ENCODE measurements at places on chromosomes 2 and 18. TPM values are rescaled to one million over a fixed set of nuclear protein-coding genes. Genes with fewer than 3 reads are reported as not detected.

The PDE1A gene
- total RNA-seq, result not detected

- no peak for DNase-seq
- H3K4me1 ChIP-seq, result peaks cover 4% of the 10 kb centered on the region
- H3K4me3 ChIP-seq, result no peak overlapping the region
- H3K27ac ChIP-seq, result no peak overlapping the region
- H3K36me3 ChIP-seq, result no peaks in the 10 kb centered on the region
- H3K27me3 ChIP-seq, result peaks cover 7% of the 10 kb centered on the region
Measured at GRCh38 chr18:47997338-47997780, 66.9 kb upstream of the SMAD2 start.

The TFPI gene
- total RNA-seq, result 4.8 TPM

DNA sequence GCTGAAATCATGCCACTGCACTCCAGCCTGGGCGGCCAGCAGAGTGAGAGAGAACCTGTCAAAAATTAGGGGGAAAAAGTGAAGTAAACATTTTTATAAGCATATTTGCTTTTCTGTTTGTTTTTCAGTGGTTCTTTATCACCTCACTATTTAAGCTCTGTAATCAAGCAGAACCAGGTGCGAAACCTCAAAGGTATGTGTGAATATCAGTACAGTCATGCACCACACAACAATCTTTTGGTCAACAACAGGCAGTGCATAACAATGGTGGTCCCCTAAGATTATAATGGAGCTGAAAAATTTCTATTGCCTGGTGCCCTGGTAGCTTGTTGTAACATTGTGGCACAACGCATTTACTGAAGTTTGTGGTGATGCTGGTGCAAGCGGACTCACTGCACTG lies 167.4 kb upstream of the STON1 start:
- H3K27me3 ChIP-seq, result no peaks in the 10 kb centered on the region
- no peak overlapping the region for H3K4me3 ChIP-seq
- no peak overlapping the region for H3K27ac ChIP-seq
- no peak for DNase-seq
- H3K36me3 ChIP-seq, result no peaks in the 10 kb centered on the region

- no peak overlapping the region for H3K27ac ChIP-seq
- H3K36me3 ChIP-seq, result no peaks in the 10 kb centered on the region
- no peaks in the 10 kb centered on the region for H3K4me1 ChIP-seq
Measured at GRCh38 chr2:142944264-142944663, 66.8 kb downstream of the KYNU start.

- H3K4me1 ChIP-seq, result peaks cover 15% of the 10 kb centered on the region
- H3K36me3 ChIP-seq, result no peaks in the 10 kb centered on the region
- no peak for DNase-seq
- no peak overlapping the region for H3K27ac ChIP-seq
- no peak overlapping the region for H3K4me3 ChIP-seq
- H3K27me3 ChIP-seq, result peaks cover 5% of the 10 kb centered on the region
Measured at GRCh38 chr2:37340637-37341036, 3.8 kb upstream of the QPCT start.
